ENCODE measurements at places on chromosomes 5 and 9.

GRCh38 chr5:167171056-167171455, 1120.4 kb upstream of the WWC1 start:
- no peak for DNase-seq

DNA sequence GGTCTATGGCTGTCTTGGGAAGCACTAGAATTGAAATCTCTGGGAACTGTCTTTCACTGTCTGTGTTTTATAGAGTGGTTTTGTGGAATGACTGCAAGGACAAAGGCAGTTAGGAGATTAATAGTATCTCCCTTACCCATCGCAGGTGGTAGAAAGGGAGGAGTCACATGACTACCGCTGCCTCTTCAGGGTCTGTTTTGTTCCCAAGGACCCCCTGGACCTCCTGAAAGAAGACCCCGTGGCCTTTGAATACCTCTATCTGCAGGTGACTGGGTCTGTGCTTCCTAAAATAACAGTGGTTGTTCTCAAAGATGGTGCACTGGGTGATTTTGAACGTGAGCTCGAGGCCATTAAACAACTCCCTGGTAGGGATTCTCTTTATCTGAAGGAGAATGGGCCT, 22.8 kb upstream of the TRMT10B start:
- no peak for DNase-seq

DNA sequence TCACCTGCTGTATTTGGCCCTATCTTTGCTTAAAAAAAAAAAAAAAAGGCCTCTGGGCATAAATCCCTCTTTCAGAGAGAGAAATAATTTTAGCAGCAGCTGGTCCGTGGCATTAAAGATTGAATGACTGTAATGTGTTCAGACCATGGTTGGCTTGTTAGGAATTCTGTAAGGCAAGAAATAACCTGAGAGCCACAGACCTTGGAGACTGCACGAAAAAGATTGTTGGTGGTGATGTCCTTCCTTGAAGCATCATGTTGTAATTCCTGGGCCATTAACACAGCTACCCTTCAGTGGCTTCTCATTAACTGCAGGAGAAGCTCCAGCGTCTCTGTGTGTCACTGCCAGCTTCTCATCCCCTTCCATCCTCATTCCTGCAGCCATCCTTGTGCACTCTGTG, 79.0 kb downstream of the SGCD start:
- no peak for DNase-seq

DNA sequence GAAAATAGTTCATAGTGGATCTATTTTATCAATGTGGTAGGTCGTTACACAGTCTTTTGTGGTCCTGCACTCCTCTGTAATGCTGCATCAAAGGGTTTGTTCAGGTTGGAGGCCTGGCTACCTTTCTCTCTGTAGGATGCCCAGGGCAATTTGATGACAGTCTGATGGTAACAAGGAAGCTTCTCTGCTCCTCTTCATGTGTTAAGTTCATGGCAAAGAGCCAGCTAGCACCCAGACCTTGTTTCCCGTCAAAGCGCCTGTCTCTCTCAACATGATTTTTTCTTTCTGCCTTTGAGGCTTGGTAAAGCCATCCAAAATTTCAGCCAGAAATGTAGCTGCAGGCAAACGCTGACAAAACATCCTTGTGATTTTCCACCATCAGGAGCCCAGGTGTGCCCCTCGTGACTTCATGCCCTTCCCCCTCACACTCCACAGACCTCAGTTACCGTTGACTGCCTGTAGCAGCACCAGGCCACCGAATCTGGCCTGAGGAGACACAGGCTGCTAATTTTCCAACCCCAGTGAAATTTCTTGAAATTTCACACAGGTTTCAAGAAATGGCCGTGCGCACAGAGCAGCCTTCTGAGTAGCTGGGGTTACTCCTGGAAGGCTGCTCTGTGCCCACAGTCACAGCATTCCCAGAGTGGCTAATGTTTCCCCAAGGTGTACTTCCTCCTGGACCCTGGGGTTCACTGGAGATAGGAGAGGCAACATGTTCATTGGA, 292.7 kb downstream of the CWC27 start:
- no peak for DNase-seq

DNA sequence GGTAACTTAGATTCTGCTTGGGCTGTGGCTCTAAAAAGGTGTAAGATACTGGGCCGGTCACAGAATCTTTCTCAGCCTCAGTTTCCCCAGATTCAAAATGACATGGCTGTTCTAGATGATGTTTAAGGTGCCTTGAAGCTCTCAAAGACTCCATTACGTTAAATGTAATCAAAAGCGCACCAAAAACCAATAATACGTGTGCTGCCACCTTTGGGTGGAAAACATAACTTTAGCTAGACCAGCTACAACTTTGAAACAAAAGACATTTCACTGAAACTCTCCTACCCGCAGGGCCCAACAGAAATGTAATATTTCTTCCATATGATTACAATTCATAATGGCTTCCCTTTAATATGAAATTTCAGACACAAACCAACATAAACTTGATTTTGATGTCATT, 35.0 kb upstream of the PCSK5 start:
- DNase-seq: no peak

- DNase-seq: no peak
Measured at GRCh38 chr5:157606046-157606445, 30.5 kb upstream of the ADAM19 start.

DNA sequence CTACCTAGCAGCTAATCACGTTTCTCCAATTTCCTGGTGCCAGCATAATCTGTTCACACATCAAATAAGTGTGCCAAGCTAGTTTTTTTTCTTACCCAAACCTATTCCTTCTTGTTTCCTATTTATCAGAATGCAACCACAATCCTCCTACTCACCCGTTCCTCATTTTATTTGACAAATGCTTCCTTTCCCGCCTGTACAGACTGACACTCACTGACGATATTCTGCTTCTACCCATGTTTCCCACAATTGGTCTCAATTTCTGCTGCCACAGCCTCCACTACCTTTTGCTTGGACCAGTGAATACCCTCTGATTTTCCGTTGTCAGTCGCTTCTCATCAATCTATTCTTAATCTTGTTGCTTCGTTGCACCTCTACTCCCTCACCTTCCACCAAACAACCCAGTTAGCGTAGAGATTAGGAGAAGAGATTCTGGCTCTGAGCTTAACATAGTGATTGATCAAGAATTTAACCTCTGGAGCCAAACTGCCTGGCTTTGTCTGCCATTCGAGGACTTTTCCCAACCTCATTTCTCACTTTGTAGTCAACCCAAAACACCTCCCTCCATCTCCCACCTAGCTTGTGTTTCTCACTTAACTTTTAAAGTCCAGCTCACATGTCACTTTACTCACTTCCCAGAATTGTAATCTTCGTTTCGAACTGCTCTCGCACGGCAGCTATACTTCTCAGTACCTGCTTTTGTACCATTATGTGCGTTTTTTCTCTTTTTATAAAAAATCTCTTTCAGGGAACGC, 729 bp upstream of the TMEM38B start:
- DNase-seq: peak; percentile 6

DNA sequence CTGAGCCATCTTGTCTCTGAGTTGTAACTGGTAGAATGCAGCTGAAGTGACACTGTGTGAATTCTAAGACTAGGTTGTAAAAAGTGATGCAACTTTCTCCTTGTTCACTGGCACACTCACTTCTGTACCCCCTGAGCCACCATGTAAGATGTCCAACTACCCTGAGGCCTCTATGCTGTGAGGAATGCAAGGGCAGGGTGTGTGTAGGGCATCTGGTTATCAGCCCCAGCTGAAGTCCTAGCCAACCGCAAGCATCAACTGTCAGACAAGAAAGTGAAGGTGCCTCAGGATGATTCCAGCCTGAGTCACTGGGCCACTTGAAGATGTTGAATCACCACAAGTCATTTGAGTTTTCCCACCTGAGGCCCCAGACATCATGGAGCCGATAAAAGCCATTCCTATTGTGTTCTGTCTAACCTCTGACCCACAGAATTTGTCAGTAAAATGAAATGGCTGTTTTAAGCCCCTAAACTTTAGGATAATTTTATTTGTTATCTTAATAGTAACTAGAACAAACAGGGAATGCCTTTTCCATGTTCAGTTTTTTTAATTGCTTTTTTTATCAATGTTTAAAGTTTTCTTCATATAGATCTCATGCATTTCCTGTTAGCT, 18.7 kb upstream of the RHOBTB3 start:
- DNase-seq: no peak

DNA sequence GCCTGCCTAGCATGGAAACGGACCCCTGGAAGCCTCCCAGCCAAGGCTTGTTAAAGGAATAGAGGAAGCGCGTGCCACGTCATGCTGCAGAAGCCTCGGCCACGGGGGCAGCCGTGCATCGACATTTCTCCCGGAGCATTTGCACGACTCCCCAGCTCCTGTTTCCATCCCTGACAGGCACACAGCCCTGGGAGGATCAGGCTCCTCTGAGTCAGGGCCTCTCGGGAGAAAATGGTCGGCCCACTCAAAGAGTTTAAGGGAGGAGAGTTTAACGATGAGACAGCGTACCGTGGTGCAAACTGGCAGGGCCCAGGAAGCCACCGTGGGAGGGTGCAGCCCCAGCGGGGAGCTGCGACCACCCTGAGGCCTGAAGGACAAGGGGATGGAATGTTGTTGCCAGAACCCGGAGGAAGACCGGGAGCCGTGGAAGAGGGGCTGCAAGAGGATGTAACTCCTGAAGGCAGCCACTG, 213.6 kb downstream of the PAX5 start:
- DNase-seq: no peak

- DNase-seq: no peak
Measured at GRCh38 chr9:127934986-127935385, 2.7 kb downstream of the DPM2 start.

DNA sequence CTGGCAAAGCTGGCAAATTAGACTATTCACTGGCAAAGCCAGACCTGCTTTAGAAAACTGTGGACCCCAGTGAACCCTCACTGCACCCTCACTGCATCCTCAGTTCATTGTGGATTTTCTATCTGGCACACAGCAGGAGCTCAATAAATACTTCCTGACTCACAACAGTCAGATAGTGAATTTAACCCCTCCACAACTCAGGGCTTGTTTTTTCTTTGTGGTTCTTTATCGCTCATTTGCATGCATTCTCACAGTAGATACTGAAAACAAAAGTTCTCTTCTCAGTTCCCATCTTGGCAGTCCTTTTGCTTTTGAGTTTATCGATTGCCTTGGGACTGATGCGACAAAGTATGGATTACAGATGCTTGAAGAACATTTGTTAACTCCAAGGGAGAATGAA, 99.8 kb downstream of the ACTL7B start:
- DNase-seq: no peak

- no peak for DNase-seq
Measured at GRCh38 chr9:97768746-97769145, 71.6 kb upstream of the XPA start.

DNA sequence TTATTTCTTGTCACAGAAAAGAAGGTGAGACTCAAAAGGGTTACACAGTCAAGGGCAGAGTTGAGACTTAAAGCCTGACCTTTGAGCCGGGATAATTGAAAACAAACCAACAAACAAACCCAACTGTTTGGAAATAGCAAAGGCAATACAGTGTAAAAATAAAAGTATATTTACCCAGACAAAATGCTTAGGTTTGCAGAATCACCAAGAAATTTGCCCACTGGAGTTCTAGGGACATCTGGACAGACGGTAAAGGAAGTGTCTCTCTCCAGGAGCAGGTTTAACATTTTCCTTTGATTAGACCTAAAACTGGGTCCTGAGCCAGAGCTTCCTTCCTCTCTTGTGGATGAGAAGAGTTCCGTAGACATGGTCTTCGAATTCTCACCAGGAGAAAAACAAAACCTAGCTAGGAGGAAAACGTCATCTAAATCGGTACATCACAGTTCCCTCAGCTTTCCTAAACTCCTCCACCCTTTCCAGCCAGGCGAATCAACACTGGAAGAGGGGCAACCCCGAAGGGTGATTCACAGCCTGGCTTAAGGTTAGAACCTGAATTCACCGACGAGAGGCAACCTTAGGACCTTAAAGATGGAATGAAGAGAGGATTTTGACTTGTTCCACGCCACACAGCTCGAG, 673 bp downstream of the CDC25C start:
- DNase-seq: no peak

- DNase-seq: no peak
Measured at GRCh38 chr9:27152405-27152718, 43.3 kb downstream of the TEK start.

DNA sequence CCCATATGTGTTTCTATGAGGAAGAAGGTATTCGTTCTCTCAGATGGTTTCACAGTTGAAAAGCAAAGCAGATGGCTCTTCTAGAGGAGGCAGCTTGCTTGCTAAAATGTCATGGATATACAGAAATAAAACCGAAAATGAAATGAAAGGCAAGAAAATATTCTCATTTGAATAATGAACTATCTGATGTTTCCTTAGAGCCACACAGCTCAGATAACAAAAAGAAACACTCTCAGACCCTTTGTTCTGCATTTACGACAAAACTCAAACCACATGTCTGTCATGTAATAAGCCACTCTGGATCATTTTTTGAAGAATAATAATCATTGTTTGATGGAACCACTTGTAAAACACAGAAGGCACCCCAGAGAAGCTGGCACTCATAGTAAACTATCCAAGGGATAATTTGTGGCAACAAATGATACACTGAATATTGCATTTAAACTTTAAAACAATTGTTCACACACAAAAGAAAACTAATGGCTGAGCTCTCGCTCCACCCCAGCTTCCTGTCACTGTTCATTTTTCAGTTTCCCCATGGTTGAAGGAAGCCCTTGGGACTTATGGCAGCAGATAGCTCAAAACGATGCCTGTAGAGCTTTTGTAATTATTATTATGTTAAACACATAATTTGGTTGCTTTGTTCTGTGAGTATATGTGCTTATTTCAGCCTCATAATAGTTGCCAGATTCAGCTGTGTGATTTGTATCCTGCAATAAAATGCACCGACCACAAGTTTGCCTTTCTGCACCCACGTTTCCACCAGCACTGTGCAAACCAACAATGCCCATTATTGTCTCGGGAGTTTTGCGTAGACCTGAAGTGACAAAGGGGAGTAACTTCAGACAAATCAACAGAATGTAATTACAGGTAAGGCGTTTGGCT, 256.0 kb downstream of the TMEM167A start:
- DNase-seq: no peak

- no peak for DNase-seq
Measured at GRCh38 chr5:68337235-68337634, 121.7 kb downstream of the PIK3R1 start.

DNA sequence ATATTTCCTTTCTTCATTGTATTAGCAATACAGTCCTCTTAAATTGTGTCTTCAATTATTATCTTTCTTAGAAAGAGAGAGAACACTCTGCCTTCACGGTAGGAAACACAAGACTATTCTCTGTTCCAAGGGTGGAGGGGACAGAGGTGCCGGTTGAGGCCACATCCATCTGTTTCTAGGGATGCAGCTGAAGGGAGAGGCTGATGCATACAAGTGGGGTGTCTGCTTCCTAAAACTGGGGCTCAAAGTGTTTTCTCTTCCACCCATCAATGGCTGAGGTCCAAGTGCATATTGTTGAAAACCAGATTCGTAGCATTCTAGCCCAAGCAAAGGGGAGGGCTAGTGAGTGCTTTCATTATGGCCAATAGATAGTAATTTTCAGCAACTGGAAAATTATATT, 9.5 kb downstream of the IRX2 start:
- no peak for DNase-seq

DNA sequence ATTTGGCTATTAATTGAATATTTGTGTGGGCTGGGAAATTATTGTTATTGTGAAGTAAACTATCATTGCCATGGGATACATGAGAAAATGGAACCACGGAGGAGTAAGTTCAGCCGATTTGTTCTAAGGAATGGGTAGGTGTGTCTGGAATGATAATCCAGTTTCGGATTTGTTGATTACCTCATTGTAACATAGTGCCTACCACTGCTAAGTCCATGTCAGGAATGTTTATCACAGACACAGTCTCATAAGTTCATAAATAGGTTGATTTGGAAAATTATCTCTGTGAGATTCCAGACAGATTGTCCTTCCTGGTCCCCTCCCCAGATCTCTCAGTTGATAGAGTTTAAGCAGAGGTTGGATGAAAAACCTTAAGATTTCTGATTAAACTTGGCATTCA, 78.1 kb upstream of the MAST4 start:
- no peak for DNase-seq

- no peak for DNase-seq
Measured at GRCh38 chr9:81690251-81690851, 1.0 kb upstream of the TLE1 start.

Data from GF-D8 (cell line).